ENCODE measurements at places on chromosomes 7 and 10.

DNA sequence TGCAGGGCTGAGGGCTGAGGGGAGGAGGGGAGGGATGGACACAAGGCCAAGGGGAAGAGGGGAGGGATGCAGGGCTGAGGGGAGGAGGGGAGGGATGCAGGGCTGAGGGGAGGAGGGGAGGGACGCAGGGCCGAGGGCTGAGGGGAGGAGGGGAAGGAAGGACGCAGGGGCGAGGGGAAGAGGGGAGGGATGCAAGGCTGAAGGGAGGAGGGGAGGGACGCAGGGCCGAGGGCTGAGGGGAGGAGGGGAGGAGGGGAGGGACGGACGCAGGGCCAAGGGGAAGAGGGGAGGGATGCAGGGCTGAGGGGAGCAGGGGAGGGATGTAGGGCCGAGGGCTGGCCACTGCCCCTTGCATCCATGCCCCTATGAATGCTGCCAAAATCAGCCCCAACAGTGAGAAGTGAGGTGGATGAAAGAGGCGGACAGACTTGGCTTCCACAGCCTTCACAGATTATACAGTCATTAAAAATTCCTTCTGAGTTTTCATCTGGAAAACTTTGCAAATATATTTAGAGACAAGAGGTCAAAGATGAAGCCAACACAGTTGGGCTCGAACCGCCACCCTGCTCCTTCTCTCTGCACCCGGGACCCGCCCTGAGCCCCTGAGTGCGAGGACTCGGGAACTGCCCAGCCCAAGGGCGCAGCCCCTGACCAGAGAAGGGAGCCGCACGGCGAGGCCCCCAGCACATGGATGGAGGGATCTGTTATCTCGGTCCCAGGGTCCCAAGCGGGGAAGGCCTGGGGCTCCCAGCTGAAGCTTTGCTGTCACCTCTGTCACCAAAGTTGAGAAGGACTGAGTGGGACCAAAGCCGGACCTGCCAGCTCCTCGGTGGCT is 65.8 kb downstream of the DIP2C start:
- no peak for DNase-seq

DNA sequence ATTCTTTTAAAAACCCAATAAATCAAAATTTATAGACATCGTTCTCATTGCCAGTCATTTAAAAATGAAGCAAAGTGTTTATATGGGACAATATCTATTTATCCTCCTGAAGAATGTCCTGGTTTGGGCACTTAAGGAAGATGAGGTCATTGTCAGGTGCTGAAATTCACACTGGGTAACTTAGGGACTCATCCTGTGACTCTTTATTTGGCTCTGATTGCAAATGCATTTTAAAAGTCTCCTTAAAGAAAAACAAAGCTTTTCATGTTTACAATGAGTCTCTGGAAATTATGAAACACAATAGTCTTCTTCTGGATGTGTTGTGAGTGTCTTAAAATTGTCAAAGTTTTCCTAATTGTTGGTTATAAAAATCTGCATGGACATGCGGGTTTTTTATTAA is 69.5 kb upstream of the GPR158 start:
- no peak for DNase-seq

DNA sequence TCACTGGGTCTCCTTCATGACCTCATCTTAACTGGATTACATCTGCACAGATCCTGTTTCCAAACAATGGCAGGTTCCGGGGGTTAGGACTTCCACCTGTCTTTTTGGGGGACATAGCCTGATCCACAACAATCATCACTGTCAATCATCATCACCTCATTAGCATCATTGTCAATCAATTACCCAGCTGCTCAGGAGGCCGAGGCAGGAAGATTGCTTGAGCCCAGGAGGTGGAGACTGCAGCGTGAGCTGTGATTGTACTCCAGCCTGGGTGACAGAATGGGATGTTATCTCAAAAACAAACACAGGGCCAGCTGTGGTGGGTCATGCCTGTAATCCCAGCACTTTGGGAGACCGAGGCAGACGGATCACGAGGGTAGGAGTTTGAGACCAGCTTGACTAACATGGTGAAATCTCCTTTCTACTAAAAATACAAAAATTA is 18.7 kb downstream of the AMZ1 start:
- no peak for DNase-seq

DNA sequence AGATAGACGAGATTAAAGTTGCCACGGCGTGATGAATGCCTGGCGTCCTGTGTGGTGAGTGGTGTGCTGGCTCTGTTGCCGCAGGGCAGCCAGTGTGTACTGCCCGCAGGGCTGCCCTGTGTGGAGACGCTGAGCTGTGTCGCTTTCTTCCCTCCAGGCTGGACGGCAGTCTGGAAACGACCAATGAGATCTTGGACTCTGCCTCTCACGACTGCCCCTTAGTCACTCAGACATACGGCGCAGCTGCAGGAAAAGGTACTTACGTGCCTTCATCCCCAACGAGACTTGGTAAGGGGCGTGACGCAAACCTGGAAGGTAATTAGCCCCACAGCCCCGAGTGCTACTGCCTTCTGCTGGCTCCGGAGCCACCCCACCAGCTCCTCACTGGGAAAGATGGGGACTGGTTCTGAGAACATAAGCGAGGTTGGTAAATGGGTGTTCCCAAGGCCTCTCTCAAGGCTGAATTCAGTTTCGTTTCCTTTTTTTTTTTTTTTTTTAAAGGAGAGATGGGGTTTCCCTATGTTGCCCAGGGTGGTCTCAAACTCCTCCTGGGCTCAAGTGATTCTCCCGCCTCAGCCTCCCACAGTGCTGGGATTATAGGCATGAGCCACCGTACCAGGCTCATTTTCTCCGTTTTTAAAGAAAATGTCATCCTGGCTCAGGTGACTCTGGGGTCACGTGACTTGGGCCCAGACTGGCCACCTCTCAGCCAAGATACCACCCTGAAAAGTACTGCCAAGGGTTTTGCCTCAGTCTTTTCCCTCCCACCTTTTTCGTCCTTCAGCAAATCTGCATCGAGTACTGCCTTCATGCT is 39.6 kb downstream of the WIPI2 start:
- no peak for DNase-seq

DNA sequence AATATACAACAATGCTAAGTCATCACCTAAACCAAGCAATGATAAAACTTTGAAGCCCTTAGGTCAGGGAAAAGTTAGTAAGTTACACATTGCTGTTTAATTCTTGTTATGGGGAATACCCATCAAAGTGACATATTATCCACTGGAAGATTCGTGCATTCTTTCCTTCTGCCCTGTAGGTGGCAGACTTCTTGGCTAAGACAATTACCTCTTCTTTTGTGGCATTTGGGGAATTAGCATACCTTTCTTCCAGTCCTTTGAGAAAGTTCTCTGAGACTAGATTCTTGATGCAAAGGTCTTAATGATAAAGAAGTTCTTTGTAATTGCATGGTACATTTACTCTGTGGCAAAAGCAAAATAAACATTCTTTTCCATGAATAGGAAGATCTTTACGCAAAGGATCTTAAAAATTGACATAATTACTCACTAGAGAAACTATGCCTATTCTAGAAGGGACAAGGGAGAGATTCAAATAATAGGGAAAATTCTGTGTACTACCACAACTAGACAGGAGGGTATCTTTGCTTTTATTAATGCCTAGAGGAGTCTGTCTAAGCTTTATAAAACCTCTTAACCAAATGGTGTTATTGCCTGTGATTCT is 395.9 kb downstream of the GRM8 start:
- DNase-seq, result no peak
